NCI-H146 (cell line): ENCODE measurements at places on chromosomes 11 and 22.

DNA sequence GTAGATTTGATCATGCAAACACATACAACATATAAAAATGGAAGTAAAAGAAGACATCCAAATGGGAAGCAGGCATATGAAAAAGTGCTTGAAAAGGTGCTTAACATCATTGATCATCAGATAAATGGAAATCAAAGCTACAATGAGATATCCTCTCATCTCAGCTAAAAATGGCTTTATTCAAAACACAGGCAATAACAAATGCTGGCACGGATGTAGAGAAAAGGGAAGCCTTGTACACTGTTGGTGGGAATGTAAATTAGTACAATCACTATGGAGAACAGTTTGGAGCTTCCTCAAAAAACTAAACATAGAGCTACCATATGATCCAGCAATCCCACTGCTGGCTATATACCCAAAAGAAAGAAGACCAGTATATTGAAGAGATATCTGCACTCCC is 549 bp upstream of the TCN1 start:
- DNase-seq, result no peak

DNA sequence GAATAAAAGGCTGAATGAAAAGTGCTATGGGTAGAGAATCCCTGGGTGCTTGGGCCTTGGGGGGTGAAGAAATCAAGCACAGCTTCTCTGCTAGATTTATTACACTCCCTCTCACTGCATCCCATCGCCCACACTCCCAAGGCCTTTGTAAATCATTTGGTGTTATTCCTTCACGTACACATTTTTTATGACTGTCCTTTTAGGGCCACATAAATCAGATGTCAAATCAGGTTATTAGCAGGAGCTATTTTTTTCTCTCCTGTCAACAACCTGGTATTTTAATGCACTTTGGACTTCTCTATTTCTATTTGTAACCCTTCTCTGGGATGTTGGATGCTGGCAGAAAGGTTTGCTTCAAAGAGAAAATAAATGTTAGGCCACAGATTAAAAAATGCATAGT is 408.8 kb downstream of the INSC start:
- DNase-seq, result no peak

GRCh38 chr11:68403831-68404230 is 56.7 kb upstream of the PPP6R3 start:
- no peak for DNase-seq

GRCh38 chr11:60919956-60920355 is 4.3 kb upstream of the TMEM132A start:
- no peak for DNase-seq

- no peak for DNase-seq
Observed at GRCh38 chr22:36334081-36334820, 53.5 kb downstream of the MYH9 start.

GRCh38 chr11:70186420-70186819 is 16.7 kb upstream of the FADD start:
- DNase-seq, result no peak

- DNase-seq, result no peak
Observed at GRCh38 chr11:19321351-19321750, 80.6 kb upstream of the E2F8 start.

- no peak for DNase-seq
Observed at GRCh38 chr11:80502511-80502910, 1061.7 kb upstream of the TENM4 start.

- no peak for DNase-seq
Observed at GRCh38 chr22:17724241-17724640, 50.0 kb downstream of the BID start.

DNA sequence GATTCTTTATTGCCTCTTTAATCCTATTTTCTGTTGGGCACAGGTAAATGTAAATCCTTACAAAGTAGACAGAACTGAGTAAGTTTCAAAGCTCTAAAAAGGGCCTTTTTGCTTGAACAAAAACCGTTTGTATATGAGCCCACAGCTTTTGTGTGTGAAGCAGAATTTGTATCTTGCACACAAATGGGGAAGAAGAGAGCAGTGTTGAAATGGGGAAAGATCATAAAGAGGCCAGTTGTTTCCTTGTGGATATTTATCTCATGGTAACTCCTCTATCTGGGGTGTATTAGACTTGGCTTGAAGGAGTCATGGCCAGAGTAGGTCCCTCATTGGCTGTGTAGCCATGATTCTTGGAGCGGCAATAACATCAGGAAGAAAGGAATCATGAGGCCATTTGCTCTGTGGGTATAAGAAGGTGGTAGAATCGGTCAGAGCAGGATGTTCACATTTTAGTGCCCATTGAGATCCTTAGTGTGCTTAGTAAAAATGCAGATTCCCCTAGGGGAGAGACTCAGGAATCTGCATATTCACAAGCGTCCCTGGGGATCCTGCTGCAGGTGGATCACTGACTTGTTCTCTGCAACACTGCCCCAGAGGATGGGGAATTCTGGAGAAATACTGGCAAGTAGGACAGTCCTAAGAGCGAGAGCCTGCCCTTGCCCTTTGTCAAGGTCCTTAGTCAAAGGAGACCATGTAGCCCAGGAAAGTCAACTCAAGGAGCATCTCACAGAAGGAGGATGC is 126.5 kb downstream of the LDLRAD3 start:
- no peak for DNase-seq

- DNase-seq, result peak; percentile 56
Observed at GRCh38 chr11:81644239-81644840, 1089.3 kb downstream of the FAM181B start.

- DNase-seq, result no peak
Observed at GRCh38 chr11:131815590-131815989, 445.2 kb downstream of the NTM start.

- DNase-seq, result no peak
Observed at GRCh38 chr11:125073616-125074483, 10.7 kb downstream of the SLC37A2 start.

DNA sequence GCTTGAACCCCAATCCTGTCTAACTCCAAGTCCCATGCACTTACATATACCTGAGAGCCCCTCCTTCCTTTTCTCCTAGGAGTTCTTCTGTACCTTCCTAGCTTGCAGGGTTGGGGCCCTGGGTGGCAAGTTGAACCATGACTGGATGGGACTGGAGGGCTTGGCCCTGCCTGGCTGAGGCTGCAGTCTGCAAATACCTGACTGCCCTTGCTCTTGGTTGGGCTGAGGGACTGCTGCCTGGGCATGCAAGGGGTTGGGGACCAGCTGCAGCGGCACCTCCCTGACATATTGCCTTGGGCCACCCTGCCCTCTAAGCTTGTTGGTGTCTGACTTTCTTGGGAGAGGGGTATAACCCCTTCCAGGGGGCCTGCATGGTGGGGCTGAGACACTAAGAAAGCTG is 9.8 kb upstream of the SLC39A13 start:
- no peak for DNase-seq

DNA sequence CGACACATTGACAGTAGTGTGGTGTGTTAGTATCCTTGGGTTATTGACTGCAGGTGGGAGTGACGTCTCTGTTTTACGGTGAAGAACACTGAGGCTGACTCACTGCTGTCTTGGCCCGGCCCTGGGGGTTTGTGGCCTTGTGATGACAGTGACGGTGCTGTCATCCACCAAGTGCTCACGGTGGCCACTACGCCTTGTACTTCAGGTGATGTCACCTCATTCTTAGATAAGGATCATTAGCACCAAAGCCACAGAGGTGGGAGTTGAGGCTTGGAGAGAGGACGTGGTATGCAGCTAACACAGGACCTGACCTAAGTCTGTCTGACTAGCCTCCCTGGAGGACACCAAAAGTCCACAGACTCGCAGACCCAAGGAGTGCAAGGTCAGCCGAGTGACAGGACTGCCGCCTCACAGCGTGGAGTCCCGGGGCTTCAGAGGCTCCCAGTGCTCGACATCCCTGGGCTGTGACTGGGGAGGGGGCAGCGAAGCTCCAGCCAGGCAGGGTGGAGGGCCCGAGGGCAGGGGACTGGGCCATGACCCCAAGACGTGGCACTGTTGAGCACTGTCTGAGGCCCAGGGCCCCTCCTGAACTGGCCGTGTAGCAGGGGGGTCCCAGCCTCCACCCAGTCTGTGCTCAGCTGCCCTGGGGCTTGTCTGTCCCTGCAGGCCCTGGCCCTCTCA is 56.5 kb downstream of the NAT10 start:
- DNase-seq, result no peak

DNA sequence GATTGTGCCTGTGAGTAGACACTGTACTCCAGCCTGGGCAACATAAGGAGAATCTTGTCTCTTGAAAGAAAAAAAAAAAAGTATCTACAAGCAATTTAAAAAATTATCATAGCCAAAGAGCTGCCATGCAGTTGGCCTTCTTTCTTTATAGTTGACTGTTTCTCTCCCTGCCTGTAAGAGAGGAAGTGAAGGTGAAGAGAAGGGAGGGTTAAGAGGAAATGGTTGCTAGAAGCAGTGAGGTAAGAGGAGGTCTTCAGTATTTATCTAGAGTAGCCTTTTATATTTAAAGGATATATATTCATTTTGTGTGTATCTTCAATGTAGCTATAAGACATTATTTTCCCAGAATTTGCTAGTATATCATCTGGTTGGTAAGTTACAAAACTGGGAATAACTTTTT is 217.9 kb downstream of the TMEM135 start:
- DNase-seq, result no peak

GRCh38 chr11:102551169-102551781 is 20.7 kb upstream of the MMP7 start:
- DNase-seq, result no peak

- DNase-seq, result no peak
Observed at GRCh38 chr22:36347094-36347493, 40.7 kb downstream of the MYH9 start.

DNA sequence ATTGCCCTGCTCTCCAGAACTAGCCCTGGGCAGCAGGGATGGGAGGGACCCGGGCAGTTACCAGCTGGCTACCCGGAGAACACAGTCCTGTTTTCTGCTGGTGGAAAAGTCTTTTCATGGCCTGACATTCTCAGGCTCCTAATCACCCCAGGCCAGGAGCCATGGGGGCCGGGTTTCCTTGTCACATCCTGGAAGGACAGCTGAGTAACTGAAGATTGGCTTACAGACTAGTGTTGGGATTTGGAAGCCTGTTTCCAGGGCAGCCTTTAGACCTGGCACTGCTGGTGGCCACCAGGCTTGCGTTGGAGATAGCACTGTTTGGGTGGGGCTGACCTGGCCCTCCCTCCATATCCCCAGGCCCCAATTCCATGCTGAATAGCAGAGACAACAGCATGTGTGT is 349.0 kb downstream of the CTTN start:
- no peak for DNase-seq

GRCh38 chr11:11426226-11426952 is 73.3 kb upstream of the CSNK2A3 start:
- DNase-seq, result no peak

DNA sequence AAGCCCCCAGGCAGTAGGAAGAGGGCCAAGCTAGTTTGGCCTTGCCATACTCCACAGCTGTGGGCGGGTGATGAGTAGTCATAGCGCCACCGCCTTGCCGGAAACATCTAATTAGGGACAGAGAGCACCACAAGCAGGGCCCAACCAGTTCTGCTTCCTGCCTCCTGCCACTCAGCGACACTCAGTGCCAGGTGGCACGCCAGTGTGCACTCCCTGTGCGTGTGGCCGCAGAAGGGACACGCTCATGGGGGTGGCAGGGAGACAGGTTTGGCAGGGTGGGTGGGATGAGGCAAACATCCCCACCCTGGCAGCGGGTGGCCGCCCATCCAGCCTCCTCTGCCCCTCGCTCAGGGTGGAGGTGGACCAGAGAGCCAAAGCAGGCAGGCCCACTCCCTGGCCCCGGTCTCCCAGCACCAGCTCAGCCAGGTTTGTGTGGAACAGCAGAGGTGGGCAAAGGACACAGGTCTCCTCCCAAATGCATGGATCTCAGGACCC is 4.9 kb downstream of the OVOL1 start:
- DNase-seq, result no peak

DNA sequence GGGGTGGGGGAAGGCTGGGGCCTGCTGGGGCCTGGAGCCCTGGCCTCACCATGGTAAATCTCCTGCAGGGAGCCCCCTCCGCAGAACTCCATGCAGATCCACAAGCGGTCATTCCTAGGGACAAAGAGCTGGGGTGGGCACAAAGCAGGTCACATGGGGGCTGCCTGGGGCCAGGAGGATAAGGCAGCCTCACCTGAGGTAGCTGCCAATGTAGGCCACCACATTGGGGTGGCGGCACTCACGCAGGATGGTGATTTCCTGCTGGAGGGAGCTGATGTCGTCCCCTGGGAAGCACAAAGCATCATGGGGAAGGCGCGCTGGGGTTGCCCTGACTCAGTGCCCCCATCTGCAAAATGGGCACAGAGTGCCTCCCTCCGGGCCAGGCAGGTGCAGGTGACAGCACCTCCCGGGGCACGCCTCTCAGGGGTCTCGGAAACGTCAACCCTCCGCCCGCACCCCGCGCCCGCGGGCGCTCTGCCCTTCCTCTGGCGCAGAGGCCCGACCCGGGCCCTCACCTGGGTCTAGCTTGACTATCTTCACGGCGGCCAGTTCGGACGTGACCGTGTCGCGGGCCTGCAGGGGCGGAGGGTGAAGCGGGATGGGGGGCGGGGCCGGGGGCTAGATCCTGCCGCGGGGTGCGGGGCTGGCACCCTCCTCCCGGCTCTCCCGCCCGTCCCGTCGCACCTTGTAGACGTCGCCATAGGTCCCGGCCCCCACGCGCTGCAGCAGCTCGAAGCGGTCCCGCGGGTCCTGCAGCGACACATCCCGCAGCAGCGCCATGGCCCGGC is 450 bp downstream of the MAP4K2 start:
- DNase-seq, result no peak

GRCh38 chr22:20011123-20011992 is 5.3 kb downstream of the ARVCF start:
- DNase-seq, result no peak

GRCh38 chr22:37195921-37196320 is 7.9 kb upstream of the C1QTNF6 start:
- DNase-seq, result no peak

DNA sequence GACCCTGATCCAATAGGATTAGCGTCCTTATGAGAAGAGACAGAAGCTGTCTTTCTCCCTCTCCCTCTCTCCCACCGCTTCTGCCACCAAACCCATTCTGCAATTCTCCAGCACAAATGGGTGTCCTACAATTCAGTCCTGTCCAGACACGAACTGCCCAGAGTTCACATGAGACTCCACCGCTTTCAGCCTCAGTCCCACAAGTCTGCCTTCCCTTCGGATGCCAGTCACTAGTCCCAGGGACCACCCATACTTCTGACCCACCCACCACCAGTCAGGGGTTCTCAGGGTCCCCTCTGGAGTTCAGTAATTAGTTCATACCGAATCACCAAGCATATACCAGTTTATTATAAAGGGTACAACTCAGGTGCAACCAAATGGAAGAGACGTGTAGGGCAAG is 73.6 kb downstream of the TRIM29 start:
- DNase-seq, result no peak

GRCh38 chr11:89381094-89381493 is 110.1 kb downstream of the NOX4 start:
- no peak for DNase-seq

- peak; percentile 11 for DNase-seq
Observed at GRCh38 chr22:45329530-45329936, 19.8 kb downstream of the FAM118A start.

DNA sequence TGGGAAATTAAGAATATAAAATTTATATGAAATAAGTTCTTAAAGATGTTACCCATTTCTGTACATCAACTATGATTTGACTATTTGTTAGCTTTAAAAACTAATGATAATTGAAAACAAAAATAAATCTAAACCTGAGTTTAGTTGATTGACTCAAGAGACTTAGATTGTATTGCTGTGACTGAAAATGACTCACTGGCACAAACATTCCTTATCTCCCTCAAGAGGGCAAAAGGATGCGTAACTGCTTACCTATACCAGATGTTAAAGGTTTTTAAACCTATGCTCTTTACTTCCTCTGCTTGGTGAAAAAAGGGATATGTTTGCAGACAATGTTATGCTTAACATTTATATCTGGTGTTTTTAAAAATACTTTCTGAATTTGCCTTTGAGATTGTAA is 30.3 kb downstream of the ATM start:
- DNase-seq, result no peak

GRCh38 chr22:29799217-29799680 is 32.1 kb downstream of the UQCR10 start:
- no peak for DNase-seq
